ENCODE measurements at places on chromosomes 2 and 18.

GRCh38 chr2:218782528-218782844 is 539 bp downstream of the CYP27A1 start:
- DNase-seq, result no peak

- DNase-seq, result no peak
Observed at GRCh38 chr2:227163998-227164762, at the start of the genes COL4A3 and COL4A4. Gene COL4A3, plus strand, starts transcription at chr2:227164624. Its CDS starts 103 bp downstream, at chr2:227164727. Gene COL4A4, minus strand, starts transcription at chr2:227164205. Its CDS starts 16,722 bp downstream, at chr2:227147483.

DNA sequence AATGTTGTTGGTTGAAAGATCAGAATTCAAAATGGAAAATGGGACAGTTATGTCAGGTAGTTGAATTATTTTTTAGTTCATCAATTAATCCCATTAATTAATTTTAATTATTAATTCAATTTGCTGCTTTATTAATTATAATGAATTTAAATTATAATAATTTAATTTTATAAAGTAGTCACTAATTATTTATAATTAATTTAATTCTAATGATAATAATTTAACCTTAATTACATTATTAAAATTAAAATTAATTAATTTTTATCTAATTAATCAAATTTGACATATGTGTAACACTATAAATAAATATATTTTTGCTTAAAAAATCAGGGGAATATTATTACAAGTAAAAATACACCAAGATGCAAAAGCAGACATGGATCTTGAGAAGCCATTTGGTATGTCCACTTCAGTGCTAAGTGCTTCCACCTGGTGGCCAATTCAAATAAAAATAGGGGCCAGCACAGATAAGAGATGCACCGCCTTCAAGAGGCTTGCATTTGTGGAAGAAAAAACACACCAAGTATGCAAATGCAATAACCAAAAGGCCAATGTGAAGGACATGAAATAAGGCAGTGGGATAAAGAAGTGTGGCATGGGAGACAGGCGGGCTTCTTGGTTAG is 73.2 kb downstream of the MBP start:
- no peak for DNase-seq

- no peak for DNase-seq
Observed at GRCh38 chr2:200212862-200213425, 93.5 kb upstream of the SPATS2L start.

DNA sequence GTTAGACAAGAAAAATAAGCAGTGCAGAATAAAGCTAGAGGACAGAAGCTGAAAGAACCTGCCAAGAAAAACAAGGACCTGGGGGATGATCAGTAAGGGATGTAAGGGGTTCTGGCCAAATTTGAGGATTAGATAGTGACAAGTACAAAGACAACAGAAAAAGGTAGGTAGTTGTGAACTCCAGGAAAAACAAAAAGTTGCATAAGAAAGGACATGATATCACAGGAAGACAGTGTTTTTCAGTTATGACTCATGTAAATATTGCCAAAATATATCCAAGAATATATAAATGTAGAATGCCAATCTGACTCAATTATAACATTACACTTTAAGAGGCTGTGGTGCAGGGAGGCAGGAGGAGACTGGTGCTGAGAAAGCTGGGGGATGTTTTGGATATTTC is 209.8 kb upstream of the SH3BP4 start:
- no peak for DNase-seq

GRCh38 chr2:46275995-46276394 is 21.2 kb upstream of the EPAS1 start:
- no peak for DNase-seq

GRCh38 chr18:42268798-42269197 is 313.8 kb downstream of the PIK3C3 start:
- DNase-seq, result no peak

GRCh38 chr2:76256458-76257088 is 545.9 kb upstream of the GCFC2 start:
- DNase-seq, result no peak

- DNase-seq, result no peak
Observed at GRCh38 chr2:166725927-166726924, 162.1 kb upstream of the XIRP2 start.

DNA sequence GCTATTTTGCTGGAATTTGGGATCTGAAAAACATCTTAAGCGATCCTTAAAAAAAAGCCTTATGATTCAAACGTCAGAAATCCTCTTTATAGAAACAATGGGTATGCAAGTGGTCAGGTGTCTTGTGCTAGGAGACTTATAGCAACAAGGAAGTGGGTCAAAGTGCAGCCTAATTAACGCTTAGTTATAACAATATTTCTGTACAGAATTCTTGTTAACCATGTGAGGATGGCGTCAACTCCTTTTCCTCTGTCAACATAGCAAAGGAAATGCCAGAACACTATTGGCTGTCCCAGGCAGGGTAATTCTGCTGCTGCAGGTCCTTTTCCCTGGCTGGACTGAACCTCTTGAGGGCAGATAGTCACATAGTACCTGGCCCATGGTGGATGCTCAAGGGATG is 189.4 kb downstream of the MSH2 start:
- no peak for DNase-seq

DNA sequence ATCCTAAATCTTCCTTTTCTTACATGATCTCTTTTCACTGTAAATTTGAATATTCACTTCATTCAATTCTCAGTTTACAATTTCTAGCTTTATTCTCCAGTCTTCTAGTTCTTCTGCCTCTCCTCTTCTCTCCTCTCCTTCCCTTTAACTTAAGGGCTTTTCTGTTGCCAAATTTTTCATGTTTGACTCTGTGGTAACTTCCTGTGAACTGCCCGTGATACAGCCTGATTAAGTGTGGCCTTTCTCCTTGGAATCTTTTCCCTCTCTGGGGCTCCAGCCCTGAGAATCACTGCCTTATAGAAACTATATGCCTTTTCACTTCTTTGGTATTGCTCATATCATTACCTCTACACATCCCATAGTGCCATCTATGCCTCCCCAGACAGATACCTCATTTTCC is 1923.8 kb upstream of the CELF4 start:
- no peak for DNase-seq

GRCh38 chr2:209380293-209380692 is 43.6 kb upstream of the MAP2 start:
- DNase-seq, result peak; percentile 14

GRCh38 chr2:211946960-211947359 is 591.6 kb downstream of the ERBB4 start:
- DNase-seq, result no peak

DNA sequence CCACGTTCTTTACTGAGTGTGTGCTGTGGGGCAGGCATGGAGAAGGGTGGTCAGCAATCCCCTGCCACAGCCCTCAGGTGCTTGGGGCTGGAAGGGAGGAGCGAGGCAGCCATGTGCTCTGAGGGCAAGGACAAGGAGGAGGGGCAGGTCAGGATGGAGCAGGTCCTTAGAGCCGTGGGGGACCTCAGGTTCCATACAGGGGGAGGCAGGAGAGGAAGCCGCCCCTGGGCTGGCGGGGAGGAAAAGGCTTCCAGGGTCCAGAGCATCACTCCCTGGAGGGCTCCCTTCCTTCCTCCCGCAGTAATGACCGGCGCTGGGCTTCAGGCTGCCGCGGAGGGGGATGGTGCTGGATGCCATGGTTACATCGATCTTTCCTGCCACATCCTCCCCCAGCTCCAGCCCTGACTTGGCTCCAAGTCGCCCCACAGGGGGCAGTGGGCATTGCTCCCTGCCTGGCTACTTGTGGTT is 6.6 kb downstream of the GAREM2 start:
- no peak for DNase-seq

GRCh38 chr2:123513351-123513750 is 511.7 kb upstream of the CNTNAP5 start:
- DNase-seq, result no peak

DNA sequence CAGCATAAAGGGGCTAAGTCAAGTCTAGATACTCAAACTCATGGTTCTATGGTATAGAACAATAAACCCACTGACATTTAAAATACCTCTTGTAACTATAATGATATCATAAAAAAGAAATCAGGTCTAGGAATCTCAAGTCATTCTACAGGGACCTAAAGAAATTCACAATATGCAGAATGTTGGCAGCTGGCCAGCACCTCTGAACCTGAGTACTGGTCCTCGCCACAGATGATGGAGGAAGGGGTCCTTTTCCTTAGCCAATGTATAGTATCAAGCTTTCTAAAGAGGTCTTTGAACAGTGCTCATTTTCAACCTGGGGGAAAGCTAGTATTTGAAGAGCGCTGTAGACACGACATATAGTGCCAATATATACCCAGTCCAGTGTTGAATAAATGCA is 108.4 kb upstream of the ITGB6 start:
- DNase-seq, result no peak

- DNase-seq, result no peak
Observed at GRCh38 chr2:190678444-190679162, 29.7 kb downstream of the NAB1 start.

GRCh38 chr2:41949091-41949882 is 98.5 kb upstream of the PKDCC start:
- no peak for DNase-seq

DNA sequence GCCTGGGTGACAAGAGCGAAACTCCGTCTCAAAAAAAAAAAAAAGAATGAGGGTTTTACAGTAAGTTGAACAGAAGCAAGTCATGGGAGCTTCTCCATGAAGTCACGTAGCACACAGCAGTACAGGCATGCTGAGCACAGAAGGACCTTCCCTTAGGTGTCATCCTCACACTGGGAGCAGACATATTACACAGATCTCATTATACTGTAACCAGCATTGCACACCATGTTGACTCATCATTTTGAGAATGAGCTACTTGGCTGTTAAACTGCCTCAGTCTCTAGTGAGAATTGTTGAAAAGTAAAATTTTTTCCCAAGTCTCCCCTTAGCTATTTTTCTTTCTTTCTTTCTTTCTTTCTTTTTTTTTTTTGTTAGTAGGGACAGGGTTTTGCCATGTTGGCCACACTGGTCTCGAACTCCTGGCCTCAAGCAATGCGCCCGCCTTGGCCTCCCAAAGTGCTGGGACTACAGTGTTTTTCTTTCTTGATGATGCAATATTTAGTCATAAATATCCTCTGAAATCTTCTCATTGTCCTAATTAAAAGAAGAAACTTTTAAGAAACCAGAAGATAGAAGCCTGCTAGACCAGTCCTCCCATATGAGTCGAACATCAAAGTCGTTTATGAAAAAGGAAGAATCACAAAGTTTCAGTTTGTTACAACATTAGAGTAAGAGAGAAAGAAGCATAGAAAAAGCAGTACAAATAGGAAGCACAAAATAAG is 37.9 kb upstream of the PPP1CB start:
- no peak for DNase-seq

GRCh38 chr18:75220551-75221355 is 10.2 kb downstream of the TSHZ1 start:
- DNase-seq, result no peak

GRCh38 chr2:3646446-3646845 is 11.6 kb upstream of the ALLC start:
- DNase-seq, result no peak

DNA sequence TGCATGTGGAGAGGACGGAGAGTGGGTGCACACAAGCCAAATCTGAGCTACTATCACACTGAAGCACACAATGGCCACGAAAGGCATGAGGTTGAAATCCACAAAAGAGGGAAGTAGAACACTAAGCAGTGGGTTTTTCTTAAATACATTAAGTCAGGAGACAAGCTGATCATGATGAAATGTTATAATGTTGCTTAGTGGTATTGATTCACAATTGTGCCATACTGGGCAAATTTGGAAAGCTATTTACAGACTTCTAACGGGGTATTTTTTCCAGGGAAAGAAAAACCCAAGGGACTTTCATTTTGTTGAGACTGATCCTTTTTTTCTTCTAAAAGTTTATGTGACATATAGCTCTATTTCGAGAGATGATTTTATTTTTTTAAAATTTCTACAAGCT is 100.8 kb upstream of the CNGA3 start:
- no peak for DNase-seq

DNA sequence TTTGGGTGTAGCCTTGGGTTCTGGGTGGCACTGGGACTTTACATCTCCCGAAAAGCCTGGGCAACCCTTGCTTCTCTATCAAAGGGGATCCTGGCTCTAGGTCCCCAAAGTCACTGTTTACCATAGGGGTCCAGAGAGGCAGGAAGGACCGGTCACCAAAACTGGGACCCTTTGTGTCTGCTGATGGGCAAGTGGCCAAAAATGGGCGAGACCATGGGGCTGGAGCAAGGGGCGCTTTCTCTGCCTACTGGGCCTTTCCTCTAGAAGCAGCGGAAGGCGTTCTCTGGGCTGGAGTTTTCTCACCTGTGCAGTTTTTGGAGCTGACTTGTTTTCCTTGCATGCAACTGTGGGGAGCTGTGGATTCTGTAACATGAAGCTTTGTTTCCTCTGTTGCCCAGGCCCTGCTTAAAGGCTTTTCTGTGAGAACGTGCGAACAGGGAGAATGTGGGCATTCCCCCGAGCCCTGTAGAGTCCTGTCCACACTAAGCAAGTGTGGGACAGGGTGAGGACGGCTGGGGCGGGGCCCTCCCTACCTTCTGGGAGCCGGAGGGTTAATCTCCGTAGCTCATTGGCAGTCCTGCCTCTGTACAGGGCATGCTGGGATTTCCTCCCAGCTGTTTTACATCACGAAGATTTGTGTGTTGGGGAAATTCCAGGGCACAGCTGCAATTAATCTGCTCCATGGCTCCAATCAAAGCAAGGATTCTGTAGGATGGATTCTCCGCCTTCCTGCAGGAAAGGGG is 50.2 kb downstream of the TGOLN2 start:
- peak; percentile 86 for DNase-seq

DNA sequence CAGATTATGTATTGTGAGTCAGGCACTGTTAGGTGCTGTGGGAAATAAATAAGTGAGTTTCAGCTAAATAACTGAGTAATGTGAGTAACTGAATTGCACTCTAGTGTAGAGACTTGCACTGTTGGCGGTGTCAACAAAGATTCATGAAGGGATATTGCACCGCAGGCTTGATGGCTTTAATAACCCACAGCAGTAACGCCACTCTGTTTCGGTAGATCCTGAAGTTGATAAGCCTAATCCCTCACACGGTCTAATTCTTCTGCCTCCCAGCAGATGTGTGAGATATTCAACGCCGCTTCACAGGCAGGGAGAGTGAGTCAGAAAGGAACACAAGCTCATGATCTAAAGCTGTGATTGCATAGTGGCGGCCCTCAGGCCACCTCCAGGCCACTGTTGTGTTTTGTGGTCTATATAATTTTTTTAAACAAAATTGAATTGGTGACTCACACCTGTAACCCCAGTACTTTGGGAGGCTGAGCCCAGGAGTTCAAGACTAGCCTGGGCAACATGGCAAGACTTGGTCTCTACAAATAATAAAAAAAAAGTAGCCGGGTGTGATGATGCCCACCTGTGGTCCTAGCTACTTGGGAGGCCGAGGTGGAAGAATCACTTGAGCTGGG is 94.3 kb downstream of the LIPG start:
- DNase-seq, result no peak

GRCh38 chr18:68177807-68178702 is 536.9 kb downstream of the TMX3 start:
- DNase-seq, result no peak

GRCh38 chr2:179936654-179937053 is 70.4 kb downstream of the CWC22 start:
- no peak for DNase-seq

- DNase-seq, result no peak
Observed at GRCh38 chr18:811182-811891, 705 bp downstream of the YES1 start.

GRCh38 chr2:145631561-145631960 is 1111.6 kb upstream of the ZEB2 start:
- DNase-seq, result no peak

- DNase-seq, result no peak
Observed at GRCh38 chr2:9236045-9236344, 29.4 kb downstream of the ASAP2 start.
